ENCODE measurements at places on chromosomes 5 and 9.
A peak's percentile ranks its signal among the peaks of the same experiment; 100 is the strongest.

DNA sequence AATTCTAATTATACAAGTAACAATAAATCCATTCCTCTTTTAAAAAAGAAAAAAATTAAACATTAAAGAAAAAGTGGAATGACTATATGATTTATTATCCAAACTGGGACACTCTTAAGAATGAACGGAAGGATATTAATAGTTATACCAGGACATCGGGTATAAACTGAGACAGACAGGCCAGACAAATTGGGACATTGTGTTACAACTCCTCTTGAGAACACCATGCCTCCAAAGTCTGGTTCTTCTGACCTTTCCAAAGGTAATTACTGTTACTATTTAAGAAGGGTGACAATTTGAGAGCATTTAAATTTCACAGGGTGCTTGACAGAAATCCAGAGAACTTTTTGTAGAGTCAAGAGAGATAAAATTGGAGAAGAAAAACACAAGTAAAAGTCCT is 132.1 kb upstream of the MARCHF11 start:
- no peak for DNase-seq

GRCh38 chr5:59487772-59488729 is 405.5 kb downstream of the PDE4D start:
- DNase-seq = no peak

GRCh38 chr5:122902263-122902662 is 56.9 kb downstream of the SNX24 start:
- no peak for DNase-seq

- peak; percentile 4 for DNase-seq
Measured at GRCh38 chr5:138230981-138231589, 18.0 kb upstream of the CDC23 start.

DNA sequence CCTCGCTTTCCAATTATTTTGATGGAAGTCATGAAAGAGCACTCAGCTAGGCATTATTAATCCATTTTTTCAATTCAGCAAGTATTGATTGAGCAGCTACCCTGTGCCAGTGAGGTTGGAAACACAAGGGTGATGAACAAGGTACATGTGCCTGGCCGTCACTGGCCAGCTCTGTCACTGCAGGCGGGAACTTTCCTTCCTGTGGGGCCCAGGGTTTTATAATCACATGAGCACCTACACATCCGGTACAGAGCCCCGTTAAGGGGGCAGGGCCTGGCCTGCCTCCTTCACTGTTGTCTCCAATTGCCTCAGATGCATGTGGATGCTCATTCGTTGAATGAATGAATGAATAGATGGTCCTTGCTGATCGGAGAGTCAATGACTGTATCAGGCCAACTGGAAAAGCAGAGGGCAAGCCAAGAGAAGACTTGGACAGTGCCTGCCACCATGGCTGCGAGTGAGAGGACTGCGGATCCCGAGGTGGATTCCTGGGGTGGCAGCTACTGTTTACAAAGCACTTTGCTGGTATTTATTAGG is 55.9 kb upstream of the KCNMB1 start:
- DNase-seq = no peak

GRCh38 chr9:38293022-38293421 is 99.5 kb upstream of the ALDH1B1 start:
- DNase-seq = no peak

DNA sequence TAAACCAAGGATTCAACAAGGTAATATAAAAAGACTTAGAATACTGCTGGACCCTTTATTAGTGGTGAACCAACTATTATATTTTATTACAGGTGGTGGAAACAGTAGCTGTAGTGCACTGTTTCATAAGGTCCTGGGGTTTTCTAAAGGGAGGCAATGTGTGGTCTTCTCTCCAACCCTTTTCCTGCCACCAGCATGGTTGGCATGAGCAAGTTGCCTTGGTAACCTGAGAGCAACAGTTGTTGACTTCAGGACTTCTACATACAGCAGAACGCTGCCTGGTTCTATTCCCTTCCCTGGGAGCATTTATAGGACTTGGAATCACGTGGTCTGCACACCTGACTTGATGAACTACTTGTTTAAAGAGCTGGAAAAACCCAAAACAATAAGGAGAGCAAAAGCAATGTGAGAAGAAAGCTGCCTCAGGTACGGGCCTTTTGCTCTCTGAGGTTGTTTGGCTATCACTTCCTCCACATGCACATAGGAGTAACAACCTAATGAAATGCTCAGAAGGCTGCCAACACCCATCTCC is 81.1 kb upstream of the RAI14 start:
- DNase-seq = no peak

- no peak for DNase-seq
Measured at GRCh38 chr9:133735931-133736330, 2.2 kb downstream of the SARDH start.

- no peak for DNase-seq
Measured at GRCh38 chr9:88075966-88076285, 62.3 kb downstream of the SPATA31C2 start.

GRCh38 chr5:161549106-161549505 is 2.6 kb upstream of the GABRB2 start:
- DNase-seq = no peak

DNA sequence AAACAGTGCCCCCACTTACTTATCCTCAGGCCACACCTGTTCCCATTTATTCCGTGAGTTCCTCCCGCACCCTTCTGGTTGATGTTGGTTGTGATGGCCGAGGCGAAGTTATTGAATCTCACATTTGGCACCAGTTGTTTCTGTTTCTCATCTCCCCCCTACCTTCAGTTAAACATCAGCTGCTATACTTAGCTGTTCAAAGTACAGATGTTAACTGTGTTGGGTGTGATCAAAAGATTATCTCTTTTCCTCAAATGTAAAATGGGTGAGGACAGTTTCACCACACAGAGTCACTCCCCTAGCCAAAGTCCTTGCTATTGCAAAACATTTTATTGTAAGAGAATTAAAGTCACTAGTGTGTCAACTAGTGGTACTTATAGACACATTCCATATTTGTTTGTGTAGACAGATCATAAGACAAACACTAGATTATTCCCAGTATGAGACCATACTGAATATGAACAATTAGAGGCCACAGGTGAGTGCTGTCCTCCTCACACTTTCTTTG is 43.2 kb upstream of the PRSS3 start:
- no peak for DNase-seq

DNA sequence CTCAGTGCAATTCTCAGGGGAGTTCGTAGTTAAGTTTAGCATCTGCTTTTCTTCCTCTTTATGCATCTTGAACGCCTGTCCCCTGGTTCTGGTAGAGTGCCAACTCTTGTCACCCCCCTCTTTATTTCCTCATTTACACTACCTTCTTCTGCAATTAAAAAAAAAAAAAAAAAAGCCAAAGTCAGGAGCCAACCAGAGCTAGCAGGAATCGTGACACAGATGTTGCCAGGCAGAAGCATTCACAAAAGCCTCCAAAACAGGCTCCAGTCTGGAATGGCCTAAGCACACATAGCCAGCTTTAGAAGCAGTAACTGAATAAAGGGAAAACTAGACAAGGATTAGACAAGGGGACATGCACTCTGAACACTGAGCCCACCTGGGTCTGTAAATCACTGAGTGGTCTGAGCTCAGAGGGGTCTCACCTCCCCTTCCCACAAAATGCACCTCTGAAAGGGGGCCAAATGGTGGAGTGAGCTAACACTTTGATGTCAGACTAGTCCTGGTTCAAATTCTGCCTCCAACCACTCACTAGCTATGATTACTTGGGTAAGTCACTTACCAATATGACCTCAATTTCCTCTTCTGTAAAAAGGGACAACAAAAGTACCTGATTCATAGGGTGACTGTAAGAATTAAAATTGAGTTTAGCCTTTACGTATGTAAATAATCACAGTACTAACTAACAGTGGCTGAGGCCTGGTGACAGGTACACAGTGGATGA is 2.0 kb downstream of the CD74 start:
- DNase-seq = peak; percentile 26

- DNase-seq = no peak
Measured at GRCh38 chr9:7150153-7150890, 392.5 kb downstream of the KDM4C start.

DNA sequence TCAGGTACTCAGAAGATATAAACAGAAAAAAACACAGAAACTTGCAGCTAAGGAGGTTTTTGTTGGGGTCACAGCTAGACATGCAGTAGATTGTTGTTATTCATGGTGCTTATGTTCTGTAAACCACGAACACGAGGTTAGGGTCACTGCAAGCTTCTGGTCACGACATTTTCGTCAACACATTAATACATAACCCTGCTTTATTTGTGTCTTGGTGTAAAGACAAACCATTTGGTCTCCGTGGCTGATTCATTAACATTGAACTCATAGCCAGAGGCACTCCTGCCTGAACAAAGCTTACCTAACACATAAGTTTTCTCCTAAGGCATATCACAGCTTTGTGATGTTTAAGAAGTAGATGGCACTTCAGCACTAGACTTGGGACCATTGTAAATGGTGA is 16.9 kb downstream of the TEK start:
- no peak for DNase-seq

- peak; percentile 50 for DNase-seq
Measured at GRCh38 chr9:10366171-10366779, 246.5 kb downstream of the PTPRD start.

DNA sequence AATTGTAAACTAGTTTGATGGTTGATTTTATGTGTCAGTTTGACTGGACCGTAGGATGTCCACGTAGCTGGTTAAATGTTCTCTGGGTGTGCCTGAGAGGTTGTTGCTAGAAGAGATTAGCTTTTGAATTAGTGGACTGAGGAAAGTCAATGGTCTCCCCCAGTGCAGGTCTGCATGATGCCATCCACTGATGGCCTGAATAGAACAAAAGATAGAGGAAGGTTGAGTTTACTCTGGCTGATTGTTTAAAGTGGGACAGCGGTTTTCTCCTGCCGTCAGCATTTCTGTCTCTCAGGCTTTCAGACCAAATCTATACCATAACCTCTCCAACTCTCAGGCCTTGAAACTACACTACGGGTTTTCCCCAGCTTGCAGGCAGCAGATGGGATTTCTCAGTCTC is 899.2 kb upstream of the WWC1 start:
- DNase-seq = no peak

GRCh38 chr9:126619361-126620135 is 5.8 kb downstream of the LMX1B start:
- no peak for DNase-seq

GRCh38 chr9:107280543-107280942 is 2.5 kb upstream of the RAD23B start:
- DNase-seq = no peak

GRCh38 chr9:111151537-111151936 is 113.3 kb upstream of the LPAR1 start:
- no peak for DNase-seq

DNA sequence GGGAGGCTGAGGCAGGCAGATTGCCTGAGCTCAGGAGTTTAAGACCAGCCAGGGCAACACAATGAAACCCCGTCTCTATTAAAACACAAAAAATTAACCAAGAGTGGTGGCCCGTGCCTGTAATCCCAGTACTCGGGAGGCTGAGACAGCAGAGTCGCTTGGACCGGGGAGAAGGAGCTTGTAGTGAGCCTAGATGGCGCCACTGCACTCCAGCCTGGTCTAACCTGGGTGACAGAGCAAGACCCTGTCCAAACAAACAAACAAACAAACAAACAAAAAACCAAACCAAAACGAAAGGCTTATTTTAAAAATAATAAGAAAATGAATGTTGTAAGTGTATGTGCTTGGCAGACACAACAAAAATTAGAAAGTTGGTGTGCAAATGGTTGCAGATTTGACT is 536.3 kb upstream of the PTPRD start:
- DNase-seq = no peak

DNA sequence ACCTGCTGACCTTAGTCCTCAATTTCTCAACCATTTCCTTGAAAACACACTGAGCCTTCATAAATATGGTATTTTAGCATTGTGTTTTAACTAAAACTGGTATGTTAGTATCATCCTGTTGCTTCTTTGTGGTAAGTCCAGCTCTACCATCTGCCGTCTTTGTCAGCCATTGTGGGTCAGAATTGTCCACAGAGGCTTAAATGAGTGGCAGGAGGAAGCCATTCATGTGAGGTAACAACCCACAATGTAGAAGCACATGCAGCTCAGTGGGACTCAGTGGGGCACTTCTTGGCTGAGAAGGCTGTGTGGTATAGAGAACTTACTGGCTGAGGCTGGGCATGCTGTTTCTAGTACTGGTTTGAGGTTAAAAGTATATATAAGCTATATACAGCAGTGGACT is 149.2 kb upstream of the NR3C1 start:
- DNase-seq = no peak

DNA sequence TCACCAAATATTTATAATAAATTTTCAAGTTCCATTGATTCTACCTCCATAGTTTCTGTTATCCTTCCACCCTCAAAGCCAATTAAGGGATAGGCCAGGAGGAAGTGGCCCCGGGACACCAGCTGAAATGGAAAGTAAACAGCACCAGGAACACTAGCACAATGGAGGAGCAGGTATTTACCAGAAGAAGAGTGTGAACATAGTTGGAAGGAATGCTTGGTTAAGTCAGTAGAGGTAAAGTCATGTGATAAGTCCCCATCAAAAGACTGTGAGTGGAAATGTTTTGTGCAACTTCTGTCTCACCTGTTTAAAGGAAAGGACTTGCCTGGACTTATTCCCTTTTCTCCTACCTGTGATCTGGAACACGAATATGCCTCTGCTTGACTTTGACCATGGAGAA is 146.7 kb upstream of the RAI14 start:
- no peak for DNase-seq

GRCh38 chr9:33288828-33289483 is 1.4 kb upstream of the NFX1 start:
- no peak for DNase-seq

GRCh38 chr9:98708103-98708932 is 417 bp downstream of the GABBR2 start:
- no peak for DNase-seq

DNA sequence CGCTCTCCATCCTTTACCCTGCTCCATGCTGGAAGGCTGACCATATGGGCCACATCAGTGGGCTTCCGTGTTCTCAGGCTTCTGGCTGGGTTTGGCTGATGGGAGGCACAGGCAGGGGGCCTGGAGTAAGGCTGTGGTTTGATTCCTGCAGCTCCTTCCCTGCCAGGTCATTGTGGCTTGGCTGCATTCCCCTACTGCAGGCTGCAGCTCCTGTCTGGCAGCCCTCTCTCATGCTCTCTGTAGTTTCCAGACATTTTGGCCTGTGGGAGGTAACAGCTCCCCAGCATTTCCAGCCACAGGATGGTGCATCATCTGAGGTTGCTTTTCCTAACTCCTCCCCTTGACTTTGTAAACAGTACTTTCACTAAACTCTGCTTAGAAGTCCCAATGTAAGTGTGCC is 102.0 kb upstream of the PTPN3 start:
- no peak for DNase-seq

DNA sequence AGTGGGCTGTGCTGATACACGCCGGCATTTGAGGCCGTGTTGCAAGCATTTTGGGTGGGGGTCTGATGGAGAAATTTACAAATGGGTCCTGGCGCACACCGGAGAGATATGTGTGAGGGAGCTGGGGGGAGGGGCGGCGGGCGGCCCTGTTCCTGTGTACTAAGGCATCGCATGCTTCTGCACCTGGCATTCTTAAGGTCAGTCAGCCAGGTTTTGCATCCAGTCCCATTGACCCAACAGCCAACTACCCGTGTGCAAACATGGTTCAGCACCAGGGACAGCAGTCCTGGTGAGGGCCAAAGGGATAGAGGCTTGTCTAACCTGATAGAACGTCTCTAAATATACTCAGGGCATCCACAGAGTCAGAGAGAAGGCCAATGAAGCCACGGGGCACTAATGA is 839 bp downstream of the GABRG2 start:
- DNase-seq = no peak

GRCh38 chr5:8333485-8333884 is 464.5 kb downstream of the MTRR start:
- DNase-seq = no peak

All from NCI-H1105 (cell line).